GM13977 (cell line): ENCODE measurements at places on chromosomes 2 and 18.
A peak's percentile ranks its signal among the peaks of the same experiment; 100 is the strongest.

- no peak for DNase-seq
Measured at GRCh38 chr18:40868110-40868858, 1086.8 kb upstream of the PIK3C3 start.

- no peak for DNase-seq
Measured at GRCh38 chr18:51070545-51070944, 40.5 kb downstream of the SMAD4 start.

DNA sequence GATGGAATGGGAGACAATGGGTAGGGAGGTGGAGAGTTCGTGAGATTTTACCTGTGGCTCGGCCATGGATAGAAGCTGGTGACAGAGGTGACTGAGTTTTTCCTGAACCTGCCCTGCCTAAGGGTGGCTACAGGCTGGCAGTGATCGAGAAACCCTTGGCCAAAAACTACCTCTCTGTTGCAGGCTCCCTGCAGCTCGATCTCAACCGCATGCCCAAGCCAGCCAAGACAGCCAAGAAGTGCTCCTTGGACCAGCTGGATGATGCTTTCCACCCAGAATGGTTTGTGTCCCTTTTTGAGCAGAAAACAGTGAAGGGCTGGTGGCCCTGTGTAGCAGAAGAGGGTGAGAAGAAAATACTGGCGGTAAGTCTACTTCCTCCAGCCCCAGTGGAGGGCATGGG lies 225.5 kb downstream of the DYSF start:
- DNase-seq, result no peak

- DNase-seq, result no peak
Measured at GRCh38 chr2:149861034-149861433, 273.5 kb upstream of the MMADHC start.

DNA sequence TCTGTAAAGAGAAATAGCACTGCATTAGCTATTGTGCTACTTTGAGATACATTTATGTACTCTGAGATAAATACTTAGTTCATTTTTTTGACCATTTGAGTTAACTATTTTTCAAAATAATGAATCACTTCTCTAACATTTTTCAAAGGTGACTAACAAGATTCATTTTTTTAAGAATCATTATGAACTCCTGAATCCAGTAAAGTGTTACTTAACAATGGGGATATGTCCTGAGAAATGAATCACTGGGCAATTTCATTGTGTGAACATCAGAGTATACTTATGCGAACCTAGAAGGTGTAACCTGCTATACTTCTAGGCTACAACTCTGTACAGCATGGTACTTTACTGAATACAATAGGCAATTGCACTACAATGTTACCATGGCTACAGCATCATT lies 355.8 kb downstream of the ARL6IP6 start:
- no peak for DNase-seq

GRCh38 chr18:50518787-50519546 lies 40.9 kb upstream of the MAPK4 start:
- DNase-seq, result no peak

DNA sequence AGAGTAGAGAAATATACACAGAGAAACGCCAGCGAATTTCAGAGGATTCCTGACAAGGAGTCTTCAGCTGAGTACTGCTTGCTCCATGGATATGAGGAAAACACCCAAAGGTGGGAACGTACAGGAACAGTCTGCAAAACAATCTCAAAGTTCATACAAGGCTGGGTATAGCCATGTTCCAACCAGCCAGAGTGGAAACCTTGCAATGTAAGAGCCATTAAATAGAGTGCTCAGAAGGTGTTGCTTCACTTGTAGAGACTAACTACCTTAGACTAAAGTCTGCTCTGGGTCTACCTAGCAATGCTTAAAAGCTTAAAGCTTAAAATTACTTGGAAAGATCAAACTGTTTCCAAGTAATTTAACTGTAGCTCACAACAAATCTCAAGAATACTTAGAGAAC lies 6.0 kb downstream of the FANCL start:
- no peak for DNase-seq

DNA sequence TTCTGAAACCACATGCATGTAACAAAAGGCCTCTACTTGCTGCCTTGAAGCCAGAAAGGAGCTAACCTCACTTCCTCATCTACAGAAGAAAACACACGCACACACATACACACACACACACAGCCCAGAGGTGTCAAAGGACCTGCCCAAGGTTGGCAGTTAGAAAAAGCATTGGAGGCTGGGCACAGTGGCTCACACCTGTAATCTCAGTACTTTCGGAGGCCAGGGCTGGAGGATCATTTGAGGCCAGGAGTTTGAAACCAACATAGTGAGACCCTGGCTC lies 125.9 kb upstream of the RNF152 start:
- no peak for DNase-seq

DNA sequence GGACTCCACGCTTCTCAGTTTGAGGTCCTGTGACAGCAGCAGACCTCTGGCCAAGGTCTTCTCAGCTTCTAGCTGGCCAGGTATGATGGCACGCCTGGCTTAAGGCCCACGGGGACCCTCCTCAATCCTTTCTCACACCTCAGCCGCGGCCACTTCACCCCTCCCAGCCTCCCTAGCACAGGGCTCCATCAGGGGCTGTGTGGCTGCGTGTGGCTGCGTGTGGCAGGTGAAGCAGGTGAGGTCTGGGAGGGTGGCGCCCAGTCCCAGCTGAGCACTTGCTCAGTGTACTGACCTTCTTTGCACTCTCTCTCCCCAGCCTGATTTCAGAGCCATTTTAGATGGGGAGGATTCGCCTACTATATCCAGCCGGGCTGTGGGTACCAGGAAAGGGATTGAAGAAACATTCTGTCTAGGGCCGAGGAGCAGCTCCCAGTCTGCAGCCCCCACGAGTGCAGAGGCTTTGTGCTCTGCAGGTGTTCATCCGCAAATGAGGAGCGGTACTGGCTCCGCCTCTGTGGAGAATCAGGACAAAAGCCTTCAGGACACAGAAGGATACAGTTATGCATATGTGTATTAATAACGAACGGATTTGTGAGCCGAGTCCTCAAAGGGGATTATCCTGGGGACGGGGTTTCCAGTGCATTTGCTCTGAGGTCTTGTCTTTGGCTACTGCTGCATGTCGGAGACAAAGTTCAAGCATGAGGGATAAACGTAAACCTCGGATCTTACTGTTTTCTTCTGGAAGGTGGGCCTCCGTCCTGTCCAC lies 236.9 kb upstream of the RAB6C start:
- no peak for DNase-seq

- DNase-seq, result peak; percentile 89
Measured at GRCh38 chr18:13137670-13138419, 80.7 kb upstream of the LDLRAD4 start.

DNA sequence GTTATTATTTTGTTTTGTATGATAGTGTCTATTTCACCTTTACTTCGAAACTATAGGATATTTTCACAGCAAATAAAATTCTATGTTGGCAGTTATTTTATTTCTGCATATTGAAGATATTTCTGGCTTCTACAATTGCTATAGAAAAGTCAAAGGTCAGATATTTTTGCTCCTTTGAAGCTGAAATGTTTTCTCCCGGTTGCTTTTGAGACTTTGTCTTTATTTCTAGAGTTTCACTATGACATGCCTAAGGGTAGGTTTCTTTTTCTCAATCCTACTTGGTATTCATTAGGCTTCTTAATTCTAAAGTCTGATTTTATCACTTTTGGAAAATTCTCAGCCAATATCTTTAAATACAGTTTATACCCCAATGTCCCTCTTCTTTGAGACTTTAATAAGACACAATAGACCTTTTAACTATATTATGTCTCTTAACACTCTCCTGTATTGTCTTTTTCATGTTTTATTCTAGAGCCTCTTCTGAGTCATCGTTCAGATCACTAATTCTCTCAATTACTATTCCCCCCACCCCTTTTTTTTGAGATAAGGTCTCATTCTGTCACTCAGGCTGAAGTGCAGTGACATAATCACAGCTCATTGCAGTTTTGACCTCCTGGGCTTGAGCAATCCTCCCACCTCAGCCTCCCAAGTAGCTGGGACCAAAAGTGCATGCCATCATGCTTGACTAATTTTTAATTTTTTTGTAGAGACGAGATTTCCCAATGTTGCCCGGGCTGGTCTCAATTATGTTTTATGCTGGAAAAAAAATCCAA lies 50.5 kb downstream of the USP37 start:
- peak; percentile 54 for DNase-seq

- DNase-seq, result no peak
Measured at GRCh38 chr2:121386707-121387106, 101.7 kb upstream of the TFCP2L1 start.

GRCh38 chr2:235287375-235287733 lies 206.5 kb upstream of the AGAP1 start:
- no peak for DNase-seq

- DNase-seq, result peak; percentile 17
Measured at GRCh38 chr2:157245846-157246764, 11.4 kb upstream of the GALNT5 start.

DNA sequence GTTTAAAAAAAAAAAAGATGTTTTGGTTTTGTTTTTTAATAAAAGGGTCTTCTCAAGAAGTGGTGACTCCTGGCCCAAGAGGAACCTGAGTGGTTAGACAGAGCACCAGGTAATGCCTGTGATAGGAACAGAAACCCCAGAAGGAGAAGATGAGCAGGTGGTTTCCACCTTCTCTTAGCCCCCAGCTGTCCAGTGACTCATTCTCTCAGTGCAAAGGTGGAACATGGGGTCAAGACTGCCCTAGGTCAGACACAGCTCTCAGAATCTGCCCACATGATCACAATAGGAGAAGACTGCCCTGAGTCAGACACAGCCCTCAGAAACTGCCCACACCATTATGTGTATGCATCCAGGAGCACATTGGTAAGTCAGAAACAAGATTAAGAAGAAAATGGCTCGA lies 61.8 kb downstream of the TBC1D8 start:
- peak; percentile 72 for DNase-seq

- no peak for DNase-seq
Measured at GRCh38 chr2:28613633-28614501, 118.0 kb downstream of the PLB1 start.

DNA sequence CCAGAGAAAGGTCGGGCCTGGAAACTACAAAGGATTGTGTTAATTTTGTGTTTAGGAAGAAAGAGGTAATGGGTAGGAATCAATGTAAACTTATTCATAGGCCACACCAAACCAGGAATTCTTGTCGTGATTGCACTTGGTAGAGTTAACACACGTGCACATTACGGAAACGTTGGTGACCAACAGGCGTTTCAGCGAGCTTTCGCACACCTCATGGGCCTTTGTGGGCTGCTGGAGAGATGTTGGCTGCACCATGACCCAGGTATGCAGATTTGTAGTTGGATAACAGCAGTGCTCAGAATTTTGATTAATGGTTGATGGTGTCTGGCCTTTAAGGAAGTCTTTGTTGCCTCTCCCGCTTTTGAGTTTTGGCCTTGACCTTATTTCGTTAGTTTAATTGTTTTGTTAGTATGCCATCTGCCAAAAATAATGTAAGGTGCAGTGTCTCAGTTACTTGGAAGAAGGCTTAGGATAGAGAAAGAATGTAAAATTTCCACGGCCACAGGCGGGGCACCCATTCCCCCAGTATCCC lies 1.9 kb downstream of the ZNF236 start:
- DNase-seq, result no peak

DNA sequence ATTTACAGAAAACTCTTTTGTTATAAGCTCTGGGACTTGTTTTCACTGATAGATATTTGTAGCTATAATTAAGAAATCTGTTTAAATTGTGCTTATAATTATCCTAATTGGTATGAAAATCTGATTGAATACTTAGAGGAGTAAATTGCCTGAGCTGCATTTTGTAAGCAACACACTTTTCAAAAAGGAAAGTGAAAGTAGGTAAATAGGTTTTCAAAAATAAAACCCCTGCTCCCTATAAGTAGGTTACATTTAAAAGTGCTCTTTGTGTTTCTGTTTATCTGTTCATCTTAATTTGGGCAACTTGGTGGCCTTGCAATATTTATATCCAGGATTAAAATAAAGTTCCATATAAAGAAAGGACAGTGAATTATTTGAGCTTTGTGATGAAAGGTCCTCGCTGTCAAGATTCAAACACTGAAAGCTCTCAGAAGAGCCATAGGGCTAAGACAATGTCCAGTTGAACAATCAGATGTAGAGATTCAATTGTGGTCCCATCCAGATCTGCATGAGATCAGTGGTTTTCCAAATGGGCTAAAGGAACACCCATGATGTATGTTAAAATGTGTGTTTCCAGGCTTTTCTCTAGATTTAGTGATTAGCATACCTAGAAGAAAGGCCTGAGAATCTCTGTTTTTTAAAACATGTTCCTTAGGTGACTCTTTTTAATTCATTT lies 371.6 kb downstream of the RPRM start:
- peak; percentile 4 for DNase-seq

DNA sequence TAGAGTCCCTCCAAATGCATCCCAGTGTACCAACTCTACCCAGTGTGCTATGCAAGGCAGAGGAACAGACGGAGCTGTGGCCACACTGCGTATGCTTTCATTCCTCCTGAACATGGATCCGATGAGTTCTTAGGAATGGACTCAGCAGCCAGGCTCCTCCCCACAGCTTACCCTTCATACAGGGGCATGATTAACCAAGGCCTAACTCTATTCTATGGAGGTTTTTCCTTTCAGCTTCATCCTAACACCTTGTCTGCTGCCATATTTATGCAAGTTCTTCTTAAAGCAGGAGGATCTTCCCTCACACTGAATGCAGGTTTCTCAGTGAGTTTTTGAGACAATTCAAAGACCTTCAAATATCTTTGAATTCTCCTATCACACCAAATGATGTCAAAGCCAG lies 222.9 kb downstream of the MYT1L start:
- no peak for DNase-seq

- no peak for DNase-seq
Measured at GRCh38 chr2:231221761-231222160, 23.3 kb downstream of the ARMC9 start.

GRCh38 chr2:62992561-62992960 lies 58.1 kb upstream of the OTX1 start:
- DNase-seq, result no peak
